Activated gamma-delta T cell (primary cell): ENCODE measurements at places on chromosomes 4 and X.

GRCh38 chr4:102836596-102836995, 9.2 kb upstream of the UBE2D3 start:
- DNase-seq: no peak

- DNase-seq: no peak
Measured at GRCh38 chr4:12120968-12121367, 692.3 kb upstream of the HS3ST1 start.

DNA sequence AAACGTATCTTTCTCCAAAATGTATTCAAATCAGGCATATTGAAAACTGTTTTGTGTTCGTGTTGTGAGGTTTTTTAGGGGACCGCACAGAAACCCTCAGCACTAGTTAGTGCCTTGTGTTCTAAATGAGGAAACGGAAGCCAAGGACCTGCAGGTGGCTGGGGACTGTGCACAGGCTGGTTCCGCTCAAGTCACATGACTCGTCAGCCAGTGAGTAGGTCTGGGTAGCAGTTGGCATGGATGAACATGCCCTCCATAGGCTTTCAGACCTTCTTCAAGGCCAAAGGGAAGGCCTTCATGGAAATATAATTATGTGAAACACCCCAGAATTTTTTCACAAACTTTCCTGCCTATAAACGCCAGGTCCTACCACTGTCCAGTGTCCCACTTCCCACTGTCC, 1.3 kb upstream of the F11 start:
- DNase-seq: no peak

GRCh38 chr4:8674311-8674885, 81.8 kb downstream of the CPZ start:
- DNase-seq: no peak

GRCh38 chr4:83489711-83490326, 4.9 kb upstream of the ABRAXAS1 start:
- DNase-seq: no peak

- DNase-seq: no peak
Measured at GRCh38 chr4:111812760-111813159, 332.5 kb upstream of the FAM241A start.

DNA sequence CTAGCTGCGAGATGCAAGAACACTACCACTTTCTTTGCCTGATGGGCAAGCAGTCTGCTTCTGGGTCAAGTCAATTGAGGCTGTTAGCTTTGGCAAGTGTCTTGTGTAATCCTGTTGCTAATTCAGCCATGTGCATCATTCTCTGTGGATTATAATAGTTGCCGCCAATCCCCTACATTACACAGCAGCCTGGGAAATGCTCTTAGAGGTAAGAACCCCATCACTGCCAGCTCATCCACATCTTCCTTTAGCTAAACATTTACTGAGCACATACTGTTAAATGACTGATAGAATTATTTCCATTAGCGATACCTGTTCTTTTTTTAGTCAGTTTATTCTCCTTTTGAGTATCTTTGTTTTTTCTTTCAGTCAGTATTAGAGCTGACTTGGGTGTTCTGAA, 116.2 kb downstream of the CBR4 start:
- no peak for DNase-seq

GRCh38 chr4:68613752-68614151, 37.6 kb upstream of the UGT2B17 start:
- no peak for DNase-seq

DNA sequence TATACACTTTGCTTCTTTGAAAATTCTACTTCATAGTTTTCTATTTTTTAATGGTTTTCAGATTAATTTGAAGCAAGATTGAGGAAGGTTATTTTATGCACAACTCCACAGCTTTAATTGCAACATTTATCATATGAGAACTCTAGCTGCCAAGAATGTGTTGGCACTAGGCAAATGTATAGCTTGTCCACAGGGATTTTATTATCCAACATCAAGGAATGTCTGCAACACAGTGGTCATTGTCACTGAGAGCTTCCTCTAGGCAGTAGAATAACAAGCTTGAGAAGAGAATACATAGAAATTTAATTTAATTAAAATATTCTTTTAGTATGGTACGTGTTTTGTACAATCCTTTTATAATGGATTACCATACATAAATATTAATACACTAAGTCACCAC, 1600.8 kb downstream of the ARAP2 start:
- DNase-seq: no peak

DNA sequence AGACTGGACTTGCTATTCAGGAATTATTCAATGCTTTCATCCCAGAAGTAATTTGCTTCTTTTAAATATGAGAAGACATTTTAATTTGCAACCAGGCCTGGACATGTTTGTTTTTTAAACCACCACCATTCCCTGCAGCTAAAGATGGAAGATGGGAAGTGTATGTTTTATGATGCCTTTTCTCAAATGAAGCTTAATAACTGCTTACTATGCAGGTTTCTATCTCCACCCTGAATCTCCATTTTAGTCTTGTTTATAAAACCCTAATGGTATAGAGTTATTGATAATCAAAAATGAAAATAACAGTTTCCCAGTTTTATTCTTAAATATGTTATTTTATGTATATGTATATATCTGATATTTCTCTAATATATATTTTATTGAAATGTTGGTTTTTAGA, 418.9 kb downstream of the C4orf33 start:
- DNase-seq: no peak

DNA sequence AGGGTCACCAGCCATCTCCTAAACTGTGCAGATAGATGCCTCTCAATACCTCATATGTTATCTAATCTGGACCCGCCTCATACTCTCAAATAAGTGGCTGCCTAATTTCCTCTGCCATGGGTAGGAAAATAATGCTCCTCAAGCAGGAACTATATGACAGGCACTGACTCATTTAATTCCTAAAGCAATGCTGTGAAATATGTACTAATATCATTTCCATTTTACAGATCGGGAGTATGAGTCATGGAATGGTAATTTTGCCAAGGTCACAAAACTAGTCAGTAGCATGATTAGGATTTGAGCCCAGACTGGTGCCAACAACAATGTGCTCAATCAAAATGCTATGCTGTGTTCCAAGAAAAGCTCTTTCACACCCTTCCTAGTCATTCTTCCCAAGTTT, 3.0 kb upstream of the NXT2 start:
- DNase-seq: no peak

DNA sequence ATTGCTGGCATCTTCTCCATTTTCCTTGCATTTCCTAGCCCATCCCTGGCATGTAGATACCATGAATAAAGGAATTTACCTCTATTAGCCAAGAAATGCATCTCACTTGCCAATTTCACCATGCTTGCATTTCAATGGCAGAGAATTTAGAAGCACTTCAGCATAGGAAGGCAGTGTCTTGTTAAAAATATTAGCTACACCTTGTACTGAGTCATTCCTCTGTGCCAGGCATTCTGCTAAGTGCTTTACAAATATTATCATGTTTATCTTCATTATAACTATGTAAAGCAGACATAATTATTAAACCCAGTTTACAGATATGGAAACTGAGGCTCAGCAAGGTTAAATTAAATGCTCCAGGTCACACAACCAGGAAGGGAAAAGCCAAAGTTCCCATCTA, 138.2 kb downstream of the NPNT start:
- no peak for DNase-seq

GRCh38 chr4:23374259-23374658, 515.6 kb downstream of the PPARGC1A start:
- DNase-seq: no peak

- no peak for DNase-seq
Measured at GRCh38 chr4:112156112-112156511, 10.9 kb downstream of the FAM241A start.

DNA sequence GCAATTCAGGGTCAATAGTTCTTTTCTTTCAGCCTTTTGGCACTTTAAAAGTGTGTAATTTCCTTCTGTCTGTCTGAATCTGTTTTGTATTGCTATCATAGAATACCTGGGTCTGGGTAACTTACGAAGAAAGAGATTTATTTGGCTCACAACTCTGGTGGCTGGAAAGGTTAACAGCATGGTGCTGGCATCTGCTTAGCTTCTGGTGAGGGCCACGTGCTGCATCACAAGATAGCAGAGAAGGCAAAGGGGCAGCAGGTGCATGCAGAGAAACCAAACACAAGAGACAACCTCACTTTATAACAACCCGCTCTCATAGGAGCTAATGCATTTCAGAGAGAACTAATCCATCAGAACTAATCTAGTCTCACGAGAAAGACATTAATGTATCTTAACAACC, 18.8 kb downstream of the RGN start:
- no peak for DNase-seq

- no peak for DNase-seq
Measured at GRCh38 chrX:125108921-125109320, 210.8 kb upstream of the TEX13C start.

DNA sequence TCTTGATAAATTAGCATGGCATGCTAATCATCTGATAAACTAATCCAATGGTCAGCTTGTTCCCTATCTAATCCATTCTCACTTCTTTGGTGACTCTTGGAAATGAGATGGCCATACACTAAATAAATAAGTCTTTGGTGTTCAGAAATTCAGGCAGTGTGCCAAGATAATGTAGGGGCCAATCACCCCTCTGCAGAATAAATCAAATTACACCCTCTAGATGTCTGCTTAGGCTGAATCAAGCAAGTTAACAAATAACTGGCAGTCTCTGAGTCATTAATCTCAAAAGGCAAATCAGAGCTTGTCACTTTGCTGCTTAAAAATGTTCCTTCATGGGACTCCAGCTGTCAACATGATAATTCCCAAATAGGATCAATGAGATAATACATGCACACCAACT, 97.4 kb downstream of the NLGN4X start:
- DNase-seq: no peak

- DNase-seq: no peak
Measured at GRCh38 chr4:81491943-81492342, 20.2 kb upstream of the RASGEF1B start.

DNA sequence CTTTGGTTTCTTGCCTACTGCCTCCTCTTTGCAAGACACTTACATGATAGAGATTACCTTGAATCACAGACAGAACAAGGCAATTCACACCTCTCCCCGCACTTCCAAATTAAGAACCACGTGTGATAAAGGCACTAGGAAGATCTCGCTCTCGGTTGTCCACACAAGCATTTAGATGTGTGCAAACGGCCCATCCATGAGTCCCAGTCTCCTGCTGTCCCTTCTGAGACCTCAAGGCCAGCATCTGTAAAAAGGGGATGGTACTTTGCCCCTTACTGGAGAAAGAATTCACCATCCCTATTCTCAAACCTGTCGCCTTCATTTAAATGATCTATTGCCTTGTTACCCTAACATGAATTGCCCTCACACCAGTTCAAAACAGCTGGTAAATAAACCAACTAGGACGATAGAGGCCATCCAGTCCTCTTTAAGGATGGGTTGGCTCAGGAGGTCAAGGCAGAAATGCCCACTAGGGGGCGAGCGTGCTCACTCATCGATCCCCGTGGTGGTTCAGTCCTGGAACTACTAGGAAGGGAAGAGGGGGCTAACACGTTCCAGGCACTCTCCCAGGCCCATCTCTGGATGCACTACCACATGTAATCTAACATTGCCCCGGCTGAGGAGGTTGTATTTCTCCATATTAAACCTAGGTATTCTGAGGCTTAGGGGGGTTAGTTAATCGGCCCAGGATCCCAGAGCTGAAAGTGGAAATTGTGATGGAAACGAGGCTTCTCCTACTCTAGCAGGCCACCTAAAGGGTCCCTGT, 95.8 kb downstream of the DHX15 start:
- DNase-seq: no peak

DNA sequence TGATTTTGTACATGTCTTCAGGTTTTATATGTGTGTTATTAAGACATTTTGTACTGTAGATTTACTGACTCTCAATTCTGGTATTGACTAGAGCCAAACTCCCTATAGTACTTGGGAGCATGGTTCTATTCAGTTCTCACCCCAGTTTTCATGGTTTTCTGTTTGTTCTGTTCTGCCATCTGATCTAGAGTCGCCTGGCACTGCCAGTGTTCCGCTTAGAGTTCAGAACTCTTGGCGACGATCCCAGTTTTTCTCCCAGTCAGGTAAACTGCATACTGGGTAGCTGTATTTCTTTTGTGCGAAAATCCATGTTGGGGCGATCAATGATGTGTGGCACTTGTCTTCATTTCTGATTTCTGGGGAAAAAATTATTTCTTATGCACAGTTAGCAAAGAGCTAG, 78.0 kb downstream of the PHOX2B start:
- DNase-seq: no peak

- DNase-seq: no peak
Measured at GRCh38 chrX:103747163-103747562, 29.5 kb upstream of the PLP1 start.

- DNase-seq: no peak
Measured at GRCh38 chr4:152283801-152284470, 252.0 kb downstream of the FBXW7 start.

DNA sequence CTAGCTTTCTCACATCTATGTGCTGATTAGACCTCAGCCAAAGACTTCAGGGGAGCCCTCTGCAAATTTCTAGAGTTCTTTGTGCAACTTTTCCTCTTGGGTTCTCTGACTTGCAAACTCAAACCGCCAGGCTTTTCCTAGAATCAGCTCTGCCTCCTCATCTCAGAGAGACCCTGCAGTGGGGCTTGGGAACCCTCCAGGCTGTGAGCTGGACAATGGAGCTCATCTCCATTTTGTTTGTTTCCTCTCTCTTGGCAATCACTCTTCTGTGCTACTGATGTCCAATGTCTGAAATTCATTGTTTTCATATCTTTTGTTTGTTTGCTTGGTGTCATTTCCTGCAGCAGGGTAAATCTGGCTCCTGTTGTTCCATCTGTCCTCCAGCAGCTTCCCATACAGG, 33.0 kb downstream of the GYPB start:
- DNase-seq: no peak

DNA sequence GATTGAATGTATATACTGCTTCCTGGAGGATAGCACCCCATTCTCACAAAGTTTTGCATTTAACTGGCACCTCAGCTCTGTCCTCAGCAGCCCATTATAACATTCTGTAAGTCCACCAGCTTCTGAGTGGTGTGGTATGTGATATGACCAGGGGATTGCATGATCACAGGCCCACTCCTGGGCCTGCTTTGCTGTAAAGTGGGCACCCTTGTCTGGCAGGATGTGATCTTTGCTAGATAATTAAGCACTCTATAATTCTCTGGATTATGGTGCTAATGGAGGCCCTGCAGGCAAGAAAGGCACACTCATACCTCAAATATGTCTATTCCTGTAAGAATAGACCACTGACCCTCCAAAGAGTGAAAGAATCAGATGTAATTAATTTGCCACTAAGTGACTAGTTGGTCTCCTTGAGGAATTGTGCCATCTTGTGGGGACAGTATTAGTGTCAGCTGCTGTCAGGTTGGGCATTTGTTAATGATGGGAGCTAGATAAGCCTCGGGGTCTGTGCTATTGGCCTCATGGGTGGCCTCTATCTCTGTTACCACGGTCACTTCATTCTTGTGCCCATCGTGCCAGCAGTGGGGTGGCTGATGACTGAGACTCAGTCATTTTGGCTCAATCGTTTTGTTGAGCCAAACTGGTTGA, 2.2 kb upstream of the CFI start:
- DNase-seq: no peak

- no peak for DNase-seq
Measured at GRCh38 chrX:153884136-153884535, 1.8 kb downstream of the L1CAM start.
